Progenitor cell of endocrine pancreas (in vitro differentiated cells): ENCODE measurements at places on chromosomes 5 and 9. TPM values are rescaled to one million over a fixed set of nuclear protein-coding genes. Genes with fewer than 3 reads are reported as not detected.
A peak's percentile ranks its signal among the peaks of the same experiment; 100 is the strongest.

DNA sequence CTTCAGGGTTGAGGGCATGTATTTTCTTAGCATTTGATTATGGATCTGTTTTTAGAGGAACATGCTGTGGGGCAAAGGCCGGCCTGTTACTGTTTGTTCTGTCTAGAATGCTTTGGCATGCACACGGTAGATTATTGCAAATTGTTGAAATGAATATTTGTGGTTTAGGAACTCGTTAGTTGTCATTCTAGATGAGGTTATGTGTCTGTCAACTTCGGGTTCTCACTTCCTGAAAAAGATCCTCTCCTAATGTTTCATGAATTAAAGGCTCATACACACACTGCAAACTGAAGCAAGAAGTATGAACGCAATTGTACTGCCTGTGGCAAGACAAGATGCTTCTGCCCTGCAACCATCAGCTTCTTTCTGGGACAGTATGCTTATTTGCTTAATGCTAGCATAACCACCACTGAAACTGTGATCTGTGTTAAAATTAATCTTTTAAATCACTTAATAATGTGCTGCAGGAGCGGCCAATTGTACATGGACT, 99.6 kb downstream of the BASP1 start:
- peak overlapping the region; percentile 22 for H3K27ac ChIP-seq
- no peak overlapping the region for H3K4me3 ChIP-seq
- H3K27me3 ChIP-seq: no peaks in the 10 kb centered on the region
- no peaks in the 10 kb centered on the region for H3K36me3 ChIP-seq

DNA sequence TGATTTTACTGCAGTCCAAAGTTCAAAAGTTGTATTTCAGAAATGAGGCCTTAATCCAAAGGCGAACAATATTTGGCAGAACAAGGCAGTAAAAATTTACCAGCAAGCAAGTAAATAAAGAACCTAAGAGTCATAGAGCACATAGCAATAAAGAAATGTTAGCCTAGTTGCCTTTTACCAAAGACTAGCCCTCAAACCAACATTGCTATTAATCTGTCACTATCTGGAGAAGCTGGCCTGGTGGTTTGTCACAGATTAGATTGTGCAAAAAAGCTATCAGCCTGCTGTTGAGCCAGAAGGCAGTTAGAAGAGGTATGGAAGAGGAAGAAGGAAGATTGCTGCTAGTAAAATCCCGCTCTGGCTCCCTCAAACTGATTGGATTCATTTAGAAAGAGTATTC, 304.7 kb upstream of the KLF4 start:
- H3K4me3 ChIP-seq: no peak overlapping the region
- H3K27ac ChIP-seq: no peak overlapping the region
- peaks cover 92% of the 10 kb centered on the region for H3K27me3 ChIP-seq
- DNase-seq: no peak
- no peaks in the 10 kb centered on the region for H3K4me1 ChIP-seq

- no peak for DNase-seq
- H3K36me3 ChIP-seq: no peaks in the 10 kb centered on the region
- H3K27ac ChIP-seq: no peak overlapping the region
- peaks cover 6% of the 10 kb centered on the region for H3K27me3 ChIP-seq
- H3K4me1 ChIP-seq: peaks cover 5% of the 10 kb centered on the region
Observed at GRCh38 chr9:91690540-91691249, 259.3 kb downstream of the ROR2 start.

DNA sequence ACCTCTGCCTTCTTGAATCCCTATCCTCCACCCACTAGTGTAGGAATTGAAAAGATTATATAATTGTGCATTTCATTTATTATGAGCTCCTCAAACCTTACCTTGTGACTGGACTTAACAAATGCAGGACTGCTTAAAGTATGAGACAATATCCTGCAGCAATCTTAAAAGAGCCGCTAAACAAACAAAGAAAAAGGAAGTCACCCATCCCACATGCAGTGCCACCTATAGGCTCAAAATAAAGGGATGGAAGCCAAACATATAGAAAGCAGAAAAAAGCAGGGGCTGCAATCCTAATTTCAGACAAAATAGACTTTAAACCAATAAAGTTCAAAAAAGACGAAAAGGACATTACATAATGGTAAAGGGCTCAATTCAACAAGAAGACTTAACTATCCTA, 8.7 kb downstream of the PCAT7 start:
- H3K4me3 ChIP-seq: no peak overlapping the region
- H3K4me1 ChIP-seq: no peaks in the 10 kb centered on the region
- no peak for DNase-seq
- no peak overlapping the region for H3K27ac ChIP-seq
- H3K36me3 ChIP-seq: peaks cover 17% of the 10 kb centered on the region

GRCh38 chr9:35746583-35746982, 2.4 kb downstream of the GBA2 start:
- H3K27ac ChIP-seq: peak overlapping the region; percentile 88
- H3K27me3 ChIP-seq: no peaks in the 10 kb centered on the region
- H3K4me3 ChIP-seq: peak overlapping the region; percentile 90
- H3K36me3 ChIP-seq: peaks cover 17% of the 10 kb centered on the region

DNA sequence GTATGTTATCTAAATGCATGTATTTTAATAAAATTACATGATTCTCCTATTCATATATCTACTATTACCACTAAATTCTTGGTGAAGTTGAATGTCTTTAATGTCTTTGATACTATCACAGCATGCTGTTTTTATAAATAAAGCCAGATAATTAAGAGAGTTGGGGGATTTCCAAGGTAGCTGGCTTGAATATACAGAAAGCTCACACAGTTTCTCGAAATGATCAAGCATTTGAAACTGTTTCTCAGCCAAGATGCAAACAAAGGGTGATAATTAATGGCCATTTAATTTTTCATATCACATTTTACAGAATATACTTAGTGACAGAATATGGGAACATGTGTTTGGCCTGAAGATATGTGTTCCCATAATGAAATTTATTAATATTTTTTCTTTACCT, 145.6 kb upstream of the CDH12 start:
- DNase-seq: no peak
- H3K27me3 ChIP-seq: no peaks in the 10 kb centered on the region
- no peaks in the 10 kb centered on the region for H3K4me1 ChIP-seq
- no peak overlapping the region for H3K4me3 ChIP-seq
- H3K36me3 ChIP-seq: no peaks in the 10 kb centered on the region

GRCh38 chr5:69360442-69360841, 8.9 kb downstream of the AK6 start:
- DNase-seq: no peak
- no peaks in the 10 kb centered on the region for H3K27me3 ChIP-seq
- no peak overlapping the region for H3K4me3 ChIP-seq

GRCh38 chr5:154962494-154962893, 21.6 kb downstream of the MRPL22 start:
- no peak overlapping the region for H3K4me3 ChIP-seq
- DNase-seq: no peak
- H3K27me3 ChIP-seq: no peaks in the 10 kb centered on the region
- no peaks in the 10 kb centered on the region for H3K4me1 ChIP-seq

DNA sequence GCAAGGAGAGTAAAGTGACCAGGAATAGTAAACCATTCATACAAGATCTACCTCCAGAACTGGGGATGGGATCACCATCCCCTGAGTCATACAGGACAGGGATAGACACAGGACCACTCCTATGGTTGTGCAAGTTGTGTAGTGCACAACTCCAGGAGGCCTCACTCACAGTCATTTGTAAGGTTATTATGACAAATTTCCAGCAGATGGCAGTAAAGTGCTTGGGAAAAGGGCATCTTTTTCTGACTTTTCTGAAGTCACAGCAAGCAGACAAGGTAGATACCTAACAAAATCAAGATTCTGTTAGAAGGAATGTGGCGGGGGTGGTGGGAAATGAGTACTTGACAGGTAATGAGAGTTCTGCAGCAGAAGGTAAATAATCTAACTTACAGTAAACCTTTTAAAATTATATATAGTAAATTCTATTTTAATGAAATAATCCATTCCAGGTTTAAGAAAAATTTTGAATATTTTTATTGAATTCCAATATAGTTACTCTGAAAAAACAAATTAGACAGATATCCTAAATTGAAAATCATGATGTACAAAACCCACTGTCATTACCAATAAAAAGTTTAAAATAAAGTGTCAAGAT, 16.7 kb upstream of the KIF27 start:
- H3K4me1 ChIP-seq: peaks cover 10% of the 10 kb centered on the region
- H3K4me3 ChIP-seq: no peak overlapping the region
- H3K27me3 ChIP-seq: no peaks in the 10 kb centered on the region
- peaks cover 5% of the 10 kb centered on the region for H3K36me3 ChIP-seq
- DNase-seq: no peak

- H3K27ac ChIP-seq: no peak overlapping the region
- no peak overlapping the region for H3K4me3 ChIP-seq
- H3K4me1 ChIP-seq: no peaks in the 10 kb centered on the region
- no peaks in the 10 kb centered on the region for H3K27me3 ChIP-seq
- no peak for DNase-seq
- no peaks in the 10 kb centered on the region for H3K36me3 ChIP-seq
Observed at GRCh38 chr5:103461243-103461642, 101.3 kb downstream of the NUDT12 start.

GRCh38 chr5:10059556-10059955, 190.1 kb downstream of the ATPSCKMT start:
- H3K36me3 ChIP-seq: no peaks in the 10 kb centered on the region
- peaks cover 72% of the 10 kb centered on the region for H3K27me3 ChIP-seq
- no peak for DNase-seq
- peaks cover 14% of the 10 kb centered on the region for H3K4me1 ChIP-seq
- no peak overlapping the region for H3K27ac ChIP-seq
- no peak overlapping the region for H3K4me3 ChIP-seq

DNA sequence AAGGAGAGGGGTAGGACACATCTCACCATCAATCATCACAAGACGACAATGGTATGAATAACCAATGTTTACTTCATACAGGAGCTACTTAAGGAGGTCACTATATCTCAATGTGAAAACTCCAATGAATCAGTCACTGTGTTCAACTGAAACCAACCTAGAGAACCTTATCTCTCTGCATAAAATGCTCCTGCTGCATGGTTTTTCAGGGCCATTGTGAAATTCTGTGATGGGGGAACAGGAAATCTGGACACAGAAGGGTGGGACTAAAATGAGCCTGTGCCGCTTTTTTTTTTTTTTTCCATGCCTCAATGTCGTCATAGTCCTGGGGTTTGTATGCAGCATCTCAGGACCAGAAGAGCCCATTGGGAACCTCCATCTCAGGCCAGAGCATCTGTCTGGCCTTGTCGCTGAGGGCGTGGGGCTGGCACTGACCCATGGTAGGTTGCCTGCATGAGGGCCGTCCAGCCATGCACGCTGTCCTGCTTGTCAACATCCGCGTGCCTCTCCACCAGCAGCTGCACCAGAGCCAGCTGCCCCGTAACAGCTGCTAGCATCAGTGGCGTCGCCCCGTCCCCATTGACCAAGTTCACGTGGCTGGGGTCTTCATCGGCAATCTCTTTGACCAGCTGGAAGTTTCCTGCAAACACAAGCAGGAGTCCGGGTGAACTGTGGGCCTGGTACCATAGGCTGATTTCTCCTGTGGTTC, 12.7 kb downstream of the ANKS6 start:
- no peak for DNase-seq
- no peak overlapping the region for H3K4me3 ChIP-seq
- peaks cover 14% of the 10 kb centered on the region for H3K36me3 ChIP-seq
- no peaks in the 10 kb centered on the region for H3K27me3 ChIP-seq

DNA sequence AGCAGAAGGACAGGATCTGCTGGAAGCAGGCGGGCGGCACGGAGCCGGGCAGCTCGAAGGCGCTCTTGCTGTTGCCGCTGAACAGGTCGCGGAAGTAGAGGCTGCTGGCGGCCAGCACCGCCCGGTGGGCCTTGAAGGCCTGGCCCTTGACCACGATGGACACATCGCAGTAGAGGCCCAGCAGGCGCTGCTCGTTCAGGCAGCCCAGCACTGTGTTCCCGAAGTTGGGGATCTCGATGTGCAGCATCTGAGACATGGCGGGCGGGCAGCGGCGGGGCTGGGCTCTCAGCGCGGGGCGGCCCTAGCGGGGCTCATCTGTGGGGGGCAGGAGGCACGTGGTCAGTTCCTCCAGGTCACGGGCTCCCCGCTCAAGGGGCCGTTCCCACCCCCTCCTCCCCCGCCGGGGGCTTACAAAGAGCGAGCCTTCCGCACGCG, 44.8 kb downstream of the NACC2 start:
- peak overlapping the region; percentile 64 for H3K4me3 ChIP-seq
- H3K27ac ChIP-seq: no peak overlapping the region
- peaks cover 8% of the 10 kb centered on the region for H3K4me1 ChIP-seq
- peaks cover 2% of the 10 kb centered on the region for H3K36me3 ChIP-seq
- H3K27me3 ChIP-seq: no peaks in the 10 kb centered on the region

DNA sequence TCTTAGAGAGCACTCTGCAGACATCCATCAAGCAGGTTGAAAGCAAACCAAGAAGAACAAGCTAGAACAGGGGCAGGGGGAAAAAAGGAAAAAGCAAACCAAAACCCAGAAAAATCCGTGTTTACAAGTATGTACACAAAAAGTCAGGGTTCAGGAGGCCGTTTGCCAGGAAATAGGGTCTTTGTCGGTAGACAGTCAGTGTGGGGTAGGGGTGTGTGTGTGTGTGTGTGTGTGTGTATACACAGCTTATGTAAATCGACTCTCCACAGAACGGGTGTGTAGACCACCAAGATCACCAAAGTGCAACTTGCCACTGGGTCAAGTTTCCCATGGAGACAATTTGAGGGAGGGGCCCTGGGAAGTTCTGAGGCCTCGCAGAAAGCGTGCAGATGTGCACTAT, 13.1 kb downstream of the SPRY4 start:
- no peak overlapping the region for H3K27ac ChIP-seq
- no peak for DNase-seq
- H3K4me1 ChIP-seq: peaks cover 10% of the 10 kb centered on the region
- peaks cover 4% of the 10 kb centered on the region for H3K36me3 ChIP-seq

DNA sequence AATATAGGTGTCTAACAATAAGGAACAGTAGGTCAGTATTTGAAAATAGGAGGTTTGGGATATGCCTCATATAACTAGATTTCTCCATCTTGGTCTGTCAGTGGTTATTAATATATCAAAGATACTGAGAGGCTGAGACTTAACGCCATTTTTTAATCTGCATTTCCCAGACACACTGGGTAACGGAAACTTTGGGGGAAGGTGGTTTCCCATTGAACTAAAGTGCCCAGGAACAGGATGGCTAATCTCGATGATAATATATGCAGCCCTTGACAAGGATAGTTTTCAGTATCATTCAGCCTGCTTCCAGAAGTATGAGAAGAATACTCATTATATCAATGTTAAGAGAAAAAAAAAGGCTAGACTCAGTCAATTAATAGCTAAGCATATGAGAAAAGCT, 30.7 kb downstream of the EFNA5 start:
- no peak overlapping the region for H3K4me3 ChIP-seq
- H3K4me1 ChIP-seq: peaks cover 5% of the 10 kb centered on the region
- no peaks in the 10 kb centered on the region for H3K36me3 ChIP-seq
- no peak for DNase-seq

GRCh38 chr5:102700120-102700831, 54.8 kb upstream of the PAM start:
- H3K36me3 ChIP-seq: no peaks in the 10 kb centered on the region
- no peak for DNase-seq
- no peaks in the 10 kb centered on the region for H3K4me1 ChIP-seq
- no peaks in the 10 kb centered on the region for H3K27me3 ChIP-seq
- no peak overlapping the region for H3K27ac ChIP-seq

Gene SARDH
- 4.2 and 5.1 TPM in 2 replicates for total RNA-seq

Gene LHX2
- total RNA-seq: 0.24 TPM in 1 of 2 replicates, not detected in the other

Gene SIL1
- 26.0 and 26.7 TPM in 2 replicates for total RNA-seq

Gene TLR4
- not detected in 2 replicates for total RNA-seq

Gene GPSM1
- 79.2 and 82.2 TPM in 2 replicates for total RNA-seq

Gene PCDHA9
- total RNA-seq: 3.4 and 3.8 TPM in 2 replicates

Gene SPZ1
- not detected in 2 replicates for total RNA-seq

Gene TLX3
- not detected in 2 replicates for total RNA-seq

Gene AOPEP
- total RNA-seq: 51.9 and 58.2 TPM in 2 replicates

Gene PCDHGA6
- 0.60 and 0.80 TPM in 2 replicates for total RNA-seq

Gene PCDHAC2
- 1.8 and 1.9 TPM in 2 replicates for total RNA-seq
